T-helper 17 cell (primary cell): ENCODE measurements at places on chromosomes 7 and 10. TPM values are rescaled to one million over a fixed set of nuclear protein-coding genes. Genes with fewer than 3 reads are reported as not detected.
A peak's percentile ranks its signal among the peaks of the same experiment; 100 is the strongest.

- H3K36me3 ChIP-seq: peaks cover 4% of the 10 kb centered on the region
- peaks cover 6% of the 10 kb centered on the region for H3K4me1 ChIP-seq
- no peak overlapping the region for H3K27ac ChIP-seq
- H3K27me3 ChIP-seq: peaks cover 36% of the 10 kb centered on the region
- H3K4me3 ChIP-seq: no peak overlapping the region
Observed at GRCh38 chr10:120824881-120825309, 26.3 kb upstream of the WDR11 start.

DNA sequence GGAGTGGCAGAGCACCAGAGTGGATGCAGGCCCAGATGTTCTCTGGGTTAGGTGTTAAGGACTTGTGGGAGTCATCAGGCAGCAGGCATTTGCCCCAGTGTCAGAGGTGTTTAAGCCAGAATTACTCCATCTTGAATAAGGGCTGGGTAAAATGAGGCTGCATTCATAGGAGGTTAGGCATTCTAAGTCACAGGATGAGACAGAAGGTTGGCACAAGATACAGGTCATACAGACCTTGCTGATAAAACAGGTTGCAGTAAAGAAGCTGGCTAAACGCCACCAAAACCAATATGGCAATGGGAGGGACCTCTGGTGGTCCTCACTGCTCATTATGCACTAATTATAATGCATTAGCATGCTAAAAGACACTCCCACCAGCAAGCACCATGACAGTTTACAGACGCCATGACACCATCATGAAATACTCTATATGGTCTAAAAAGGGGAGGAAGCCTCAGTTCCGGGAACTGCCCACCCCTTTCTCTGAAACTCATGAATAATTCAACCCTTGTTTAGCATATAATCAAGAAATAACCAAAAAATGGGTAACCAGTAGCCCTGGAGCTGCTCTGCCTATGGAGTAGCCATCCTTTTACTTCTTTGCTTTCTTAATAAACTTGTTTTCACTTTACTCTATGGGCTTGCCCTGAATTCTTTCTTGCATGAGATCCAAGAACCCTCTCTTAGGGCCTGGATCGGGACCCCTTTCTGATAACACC is 882 bp upstream of the LRRC61 start:
- H3K36me3 ChIP-seq: peaks cover 6% of the 10 kb centered on the region
- H3K4me3 ChIP-seq: peak overlapping the region; percentile 95
- no peaks in the 10 kb centered on the region for H3K27me3 ChIP-seq
- no peak for DNase-seq
- peak overlapping the region; percentile 95 for H3K27ac ChIP-seq

DNA sequence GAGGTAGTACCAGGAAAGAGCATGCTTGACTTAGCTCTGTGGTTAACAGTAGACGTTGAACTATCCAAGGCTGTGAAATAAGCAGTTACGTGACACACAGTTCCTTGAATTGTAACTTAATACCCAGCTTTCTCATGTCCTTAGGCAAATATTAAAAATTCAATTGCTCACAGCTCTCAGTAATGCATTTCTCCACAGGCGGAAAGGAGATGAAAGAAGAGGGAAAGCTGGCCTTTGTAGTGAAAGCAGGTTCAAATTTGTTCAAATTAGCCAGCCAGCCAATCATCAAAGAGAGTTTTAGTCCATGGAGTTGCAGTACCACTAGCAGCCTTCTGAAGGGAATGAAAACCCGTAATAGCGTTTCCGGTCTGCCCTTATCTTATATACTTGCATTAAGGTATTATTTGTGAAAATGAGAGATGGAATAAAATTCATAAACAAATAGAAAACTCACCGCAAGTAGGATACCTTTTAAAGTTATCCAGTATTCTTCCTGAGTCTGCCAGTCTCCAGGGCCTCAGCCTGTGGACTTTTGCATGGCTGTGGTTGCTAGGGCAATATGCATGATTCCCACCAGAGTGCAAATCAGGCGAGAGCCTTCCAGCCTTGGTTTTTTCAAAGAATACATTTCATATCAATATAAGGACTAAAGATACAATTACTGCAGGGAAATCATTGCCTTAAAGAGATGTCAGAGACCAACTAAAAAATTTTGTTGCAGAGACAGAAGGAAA is 795.5 kb downstream of the TNS3 start:
- no peak overlapping the region for H3K4me3 ChIP-seq
- no peak overlapping the region for H3K27ac ChIP-seq
- no peaks in the 10 kb centered on the region for H3K27me3 ChIP-seq
- no peaks in the 10 kb centered on the region for H3K36me3 ChIP-seq
- DNase-seq: no peak
- H3K4me1 ChIP-seq: no peaks in the 10 kb centered on the region

DNA sequence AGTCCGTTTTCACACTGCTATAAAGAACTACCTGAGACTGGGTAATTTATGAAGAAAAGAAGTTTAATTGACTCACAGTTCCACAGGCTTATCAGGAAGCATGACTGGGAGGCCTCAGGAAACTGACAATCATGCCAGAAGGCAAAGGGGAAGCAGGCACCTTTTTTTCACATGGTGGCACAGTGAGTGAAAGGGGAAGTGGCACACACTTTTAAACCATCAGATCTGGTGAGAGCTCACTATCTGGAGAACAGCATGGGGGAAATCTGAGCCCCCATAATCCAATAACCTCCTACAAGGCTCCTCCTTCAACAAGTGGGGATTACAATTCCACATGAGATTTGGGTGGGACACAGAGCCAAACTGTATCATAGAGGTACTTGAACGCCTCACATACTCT is 30.0 kb downstream of the AGR3 start:
- H3K4me3 ChIP-seq: no peak overlapping the region
- peaks cover 63% of the 10 kb centered on the region for H3K27me3 ChIP-seq
- H3K4me1 ChIP-seq: peaks cover 4% of the 10 kb centered on the region
- H3K36me3 ChIP-seq: no peaks in the 10 kb centered on the region
- no peak overlapping the region for H3K27ac ChIP-seq
- DNase-seq: no peak

Gene UCMA
- not detected for total RNA-seq

Gene MYPN
- not detected for total RNA-seq

GRCh38 chr10:131730771-131731497 is 169.9 kb upstream of the PPP2R2D start:
- peaks cover 31% of the 10 kb centered on the region for H3K27me3 ChIP-seq
- no peak overlapping the region for H3K4me3 ChIP-seq
- H3K4me1 ChIP-seq: peaks cover 4% of the 10 kb centered on the region
- no peaks in the 10 kb centered on the region for H3K36me3 ChIP-seq

- no peak for DNase-seq
- no peaks in the 10 kb centered on the region for H3K36me3 ChIP-seq
- peaks cover 5% of the 10 kb centered on the region for H3K27me3 ChIP-seq
- H3K4me3 ChIP-seq: no peak overlapping the region
- peaks cover 2% of the 10 kb centered on the region for H3K4me1 ChIP-seq
Observed at GRCh38 chr10:10132009-10132408, 885.7 kb upstream of the CELF2 start.

DNA sequence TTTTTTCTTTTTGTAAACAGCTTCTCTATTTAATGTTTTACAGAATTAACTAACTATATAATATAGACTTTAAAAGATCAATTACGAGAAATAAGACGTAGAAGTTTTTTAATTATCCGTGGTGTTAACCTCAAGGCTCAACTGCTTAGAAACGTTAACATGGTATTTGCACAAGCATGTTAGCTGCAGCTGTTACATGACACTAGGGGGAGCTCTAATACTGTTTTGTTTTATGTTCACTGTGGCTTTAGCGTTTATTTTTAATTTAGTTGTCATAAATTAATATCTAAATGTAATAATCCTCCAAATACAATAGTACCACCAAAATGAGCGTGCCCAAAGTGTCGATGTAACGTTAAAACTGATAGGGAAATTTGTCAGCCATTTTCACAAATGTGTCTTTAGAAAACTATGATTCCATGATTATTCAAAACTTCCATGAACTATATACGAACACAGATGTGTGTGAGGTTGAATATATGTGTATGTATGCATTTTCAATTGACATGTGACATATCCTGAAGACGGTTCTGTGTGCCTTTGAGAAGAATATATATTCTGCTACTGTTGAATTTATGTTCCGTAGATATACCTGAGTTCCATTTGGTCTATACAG is 828.8 kb upstream of the MBL2 start:
- H3K27me3 ChIP-seq: no peaks in the 10 kb centered on the region
- no peak overlapping the region for H3K4me3 ChIP-seq
- no peak overlapping the region for H3K27ac ChIP-seq
- DNase-seq: no peak
- H3K4me1 ChIP-seq: no peaks in the 10 kb centered on the region

DNA sequence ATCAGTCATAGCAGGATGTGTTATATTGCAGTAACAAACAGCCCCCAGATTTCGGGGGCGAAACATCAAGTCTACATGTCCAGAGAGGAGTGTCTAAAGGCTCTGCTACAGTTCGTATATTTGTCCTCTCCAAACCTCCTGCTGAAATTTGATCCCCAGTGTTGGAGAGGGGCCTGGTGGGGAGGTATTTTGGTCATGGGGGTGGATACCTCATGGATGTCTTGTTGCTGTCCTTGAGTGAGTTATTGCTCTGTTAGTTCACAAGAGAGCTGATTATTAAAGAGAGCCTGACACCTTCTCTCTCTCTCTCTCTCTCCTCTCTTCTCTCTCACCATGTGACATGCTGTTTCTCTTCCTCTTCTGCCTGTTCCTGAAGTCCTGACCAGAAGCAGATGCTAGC is 343.7 kb downstream of the TCERG1L start:
- H3K27me3 ChIP-seq: no peaks in the 10 kb centered on the region
- no peaks in the 10 kb centered on the region for H3K4me1 ChIP-seq
- H3K27ac ChIP-seq: no peak overlapping the region
- no peak for DNase-seq
- no peak overlapping the region for H3K4me3 ChIP-seq

DNA sequence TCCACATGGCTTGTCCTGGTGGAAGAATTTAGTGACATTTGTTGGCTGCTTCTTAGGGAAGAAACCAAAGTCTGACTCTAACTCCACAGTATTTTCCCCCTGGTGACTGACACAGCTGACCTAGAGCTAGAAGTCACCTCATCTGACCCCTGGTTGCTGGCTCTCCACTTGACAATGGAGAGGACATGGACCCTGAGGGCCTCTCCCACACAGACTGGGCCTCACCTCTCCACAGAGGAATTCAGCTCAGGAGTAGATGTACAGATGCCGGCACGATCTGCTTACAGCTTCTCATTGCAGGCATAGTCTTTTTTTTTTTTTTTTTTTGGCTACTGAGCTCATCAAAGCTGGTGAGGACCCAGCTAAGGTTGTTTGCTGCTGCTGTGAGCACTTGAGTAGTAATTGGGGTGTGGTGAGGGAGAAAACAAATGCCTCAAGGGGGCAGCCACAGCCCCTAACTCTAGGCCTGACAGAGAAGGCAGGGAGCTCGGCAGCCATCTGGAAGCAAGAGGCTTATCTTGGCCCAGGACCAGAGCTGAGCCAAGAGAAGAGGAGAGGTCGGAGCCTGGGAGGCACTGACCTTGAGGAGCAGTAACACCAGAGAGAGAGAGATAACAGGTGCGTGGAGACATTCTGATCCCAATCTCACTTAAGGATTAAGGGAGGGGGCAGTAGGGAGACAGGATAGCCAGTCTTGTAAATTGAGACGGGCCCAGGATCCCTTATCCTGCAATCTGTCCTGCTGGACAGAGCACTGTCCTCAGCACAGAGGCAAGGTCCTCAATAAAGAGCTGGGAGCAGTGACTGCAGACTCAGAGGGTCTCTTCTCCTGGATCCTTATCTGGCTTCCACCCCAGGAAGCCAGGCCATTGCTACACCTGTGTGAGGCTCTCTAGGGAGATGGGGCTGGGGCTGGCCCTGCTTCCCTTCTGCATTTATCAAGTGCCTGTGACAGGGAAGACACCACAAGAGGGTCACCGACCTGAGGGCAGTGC is 9.4 kb downstream of the PRSS58 start:
- DNase-seq: no peak
- H3K4me3 ChIP-seq: no peak overlapping the region
- no peak overlapping the region for H3K27ac ChIP-seq
- H3K4me1 ChIP-seq: no peaks in the 10 kb centered on the region
- peaks cover 3% of the 10 kb centered on the region for H3K36me3 ChIP-seq

Gene SPDYE5
- total RNA-seq: not detected

- no peak for DNase-seq
- no peaks in the 10 kb centered on the region for H3K27me3 ChIP-seq
- no peaks in the 10 kb centered on the region for H3K36me3 ChIP-seq
- no peak overlapping the region for H3K4me3 ChIP-seq
- no peaks in the 10 kb centered on the region for H3K4me1 ChIP-seq
Observed at GRCh38 chr7:122488241-122488640, 183.7 kb upstream of the FEZF1 start.

DNA sequence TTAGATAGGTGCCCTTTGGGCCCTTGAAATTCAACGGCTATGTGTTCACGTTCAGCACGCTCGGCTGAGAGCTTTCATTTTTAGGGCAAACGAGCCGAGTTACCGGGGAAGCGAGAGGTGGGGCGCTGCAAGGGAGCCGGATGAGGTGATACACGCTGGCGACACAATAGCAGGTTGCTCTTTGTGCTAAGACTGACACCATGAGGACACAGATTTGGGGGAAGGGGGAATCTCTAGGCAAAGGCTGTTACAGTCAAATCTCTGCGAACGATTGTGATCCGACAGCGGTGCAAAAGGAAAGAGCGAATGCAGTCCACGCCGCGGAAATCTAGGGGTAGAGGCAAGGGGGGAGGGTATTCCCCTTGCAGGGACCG is 667 bp downstream of the KLLN start:
- H3K4me3 ChIP-seq: peak overlapping the region; percentile 98
- H3K36me3 ChIP-seq: peaks cover 7% of the 10 kb centered on the region
- no peaks in the 10 kb centered on the region for H3K27me3 ChIP-seq
- no peak for DNase-seq
- H3K27ac ChIP-seq: peak overlapping the region; percentile 96
- H3K4me1 ChIP-seq: peaks cover 45% of the 10 kb centered on the region

DNA sequence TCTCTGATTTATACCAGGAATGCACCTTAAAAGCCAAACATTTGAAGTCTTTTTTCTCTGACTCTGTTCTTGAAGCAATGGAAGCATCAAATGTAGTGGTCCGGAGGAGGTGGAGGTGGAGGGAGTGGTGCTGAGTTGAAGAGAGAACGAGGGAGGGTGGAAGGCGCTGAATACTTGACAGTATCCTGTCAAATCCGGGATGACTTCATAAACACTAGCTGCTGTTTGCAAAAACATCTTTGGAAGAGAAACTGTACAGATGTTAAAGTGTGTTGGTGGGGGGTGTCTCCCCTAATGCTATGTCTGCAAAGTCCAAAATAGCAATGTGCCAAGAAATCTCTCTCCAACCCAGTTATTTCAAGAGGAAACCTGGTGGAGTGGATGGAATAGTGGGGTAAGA is 328.5 kb upstream of the AUTS2 start:
- no peaks in the 10 kb centered on the region for H3K36me3 ChIP-seq
- H3K27ac ChIP-seq: no peak overlapping the region
- no peaks in the 10 kb centered on the region for H3K4me1 ChIP-seq
- H3K27me3 ChIP-seq: no peaks in the 10 kb centered on the region
- no peak for DNase-seq
- H3K4me3 ChIP-seq: no peak overlapping the region
